ENCODE measurements at places on chromosomes 3 and 15.

- DNase-seq, result no peak
Measured at GRCh38 chr3:10389339-10389738, 68.4 kb upstream of the SEC13 start.

DNA sequence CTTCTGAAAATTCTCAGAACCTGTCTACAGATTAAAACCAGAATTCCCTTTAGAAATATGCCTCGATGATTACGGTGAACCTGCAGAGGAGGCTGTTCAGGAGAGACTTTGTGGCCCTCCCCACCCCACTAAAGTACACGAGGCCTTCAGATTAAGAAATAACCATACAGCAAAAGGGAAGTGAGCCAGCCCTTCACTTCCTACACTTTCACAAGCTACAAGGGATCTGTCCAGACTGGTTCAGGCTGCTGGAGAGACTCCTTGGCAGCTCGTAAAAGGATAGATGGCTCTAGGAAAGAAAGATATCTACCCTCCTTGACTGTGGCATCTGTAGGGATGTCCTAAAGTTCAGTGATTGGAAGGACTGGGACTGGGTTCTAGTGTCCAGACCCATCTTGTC is 102.6 kb downstream of the ALDH1A2 start:
- no peak for DNase-seq

GRCh38 chr3:132911741-132912415 is 126.3 kb upstream of the TMEM108 start:
- no peak for DNase-seq

DNA sequence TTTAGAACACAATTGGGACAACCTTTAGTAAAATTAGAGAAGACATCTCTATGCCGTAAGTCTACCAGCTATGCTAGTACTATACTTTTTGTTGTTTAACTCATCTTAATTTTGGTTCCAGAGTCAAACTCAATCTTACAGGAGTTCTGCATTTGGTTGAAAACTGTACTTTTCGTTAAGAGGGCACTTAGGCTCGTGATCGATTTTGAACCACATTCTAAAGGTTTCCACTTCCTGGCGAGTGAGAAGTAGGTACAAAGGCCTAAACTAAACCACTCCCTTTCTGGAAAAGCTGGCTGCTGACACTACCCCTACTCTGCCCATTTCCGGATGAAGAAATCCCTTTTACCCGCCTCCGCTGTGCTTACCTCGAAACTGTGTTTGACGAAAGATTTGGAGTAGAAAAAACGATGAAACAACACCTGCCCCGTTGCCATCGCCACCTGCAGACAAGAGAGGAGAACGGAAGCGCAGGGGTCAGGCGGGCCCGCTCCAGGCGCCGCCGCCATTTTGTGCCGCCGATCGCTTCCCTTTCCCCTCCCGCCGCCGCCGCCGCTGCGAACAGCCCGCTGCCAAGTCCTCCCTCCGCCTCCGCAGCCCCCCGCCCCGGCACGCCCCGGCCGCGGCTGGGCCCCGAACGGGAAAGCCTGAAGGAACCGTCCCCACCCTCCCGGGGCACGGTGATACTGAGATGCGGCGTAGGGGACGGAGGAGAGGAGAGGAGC is 748 bp downstream of the CCNL1 start:
- peak; percentile 77 for DNase-seq

DNA sequence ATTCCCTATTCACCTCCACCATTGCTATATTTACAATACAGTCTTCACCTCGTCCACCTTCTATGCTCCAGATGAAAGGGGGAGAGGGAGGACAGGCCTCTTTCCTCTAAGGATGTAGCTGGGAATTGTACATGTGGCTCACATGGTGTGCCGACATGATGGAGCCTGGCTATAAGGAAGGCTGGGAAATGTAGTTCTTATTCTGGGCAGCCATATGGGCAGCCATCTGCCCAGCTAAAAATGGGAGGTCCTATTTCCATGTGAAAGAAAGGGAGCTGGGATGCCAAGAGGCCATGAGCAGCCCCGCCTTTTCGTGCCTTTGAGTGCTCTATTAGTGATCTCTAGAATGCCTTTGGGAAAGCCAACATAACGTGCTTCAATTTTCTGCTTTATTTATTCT is 27.1 kb upstream of the MGLL start:
- DNase-seq, result no peak

- DNase-seq, result peak; percentile 17
Measured at GRCh38 chr3:130539005-130539404, 22.0 kb downstream of the COL6A6 start.

DNA sequence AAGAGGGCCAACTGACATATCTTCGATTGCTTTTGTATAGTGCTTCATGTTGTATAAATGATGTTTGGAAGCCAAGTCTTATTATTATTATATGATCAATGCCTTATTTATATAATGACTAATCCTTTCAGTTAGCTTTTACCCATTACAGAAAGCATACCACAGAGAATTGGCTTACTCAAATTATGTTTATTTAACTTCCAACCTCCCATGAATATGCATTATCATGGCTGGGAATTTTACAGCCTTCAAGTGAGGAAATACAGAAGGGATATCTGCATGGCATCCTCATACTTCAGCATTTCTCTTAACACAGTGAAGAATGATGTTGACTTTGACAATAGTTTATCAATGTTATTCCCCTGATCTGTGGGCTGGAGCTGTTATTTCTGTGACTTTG is 225.9 kb upstream of the GAP43 start:
- no peak for DNase-seq

GRCh38 chr3:2765002-2765579 is 345.1 kb downstream of the IL5RA start:
- no peak for DNase-seq

GRCh38 chr3:73653877-73654276 is 29.1 kb upstream of the PDZRN3 start:
- DNase-seq, result no peak

DNA sequence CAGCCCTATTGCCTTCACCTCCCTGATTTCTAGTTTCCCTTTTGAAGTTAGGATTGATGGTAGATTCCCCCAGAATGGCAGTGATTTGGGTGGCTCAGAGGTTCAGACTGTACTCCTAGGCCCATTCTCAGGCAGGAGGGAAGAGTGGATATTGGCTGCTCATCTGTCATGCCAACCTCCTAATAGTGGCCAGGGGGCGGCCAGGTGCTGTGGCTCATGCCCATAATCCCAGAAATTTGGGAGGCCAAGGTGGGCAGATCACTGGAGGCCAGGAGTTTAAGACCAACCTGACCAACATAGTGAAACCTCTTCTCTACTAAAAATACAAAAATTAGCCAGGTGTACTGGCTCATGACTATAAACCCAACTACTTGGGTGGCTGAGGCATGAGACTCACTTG is 11.3 kb downstream of the RRP9 start:
- no peak for DNase-seq

- DNase-seq, result no peak
Measured at GRCh38 chr15:96494505-96494904, 164.0 kb downstream of the NR2F2 start.

GRCh38 chr15:52204657-52205056 is 13.5 kb upstream of the GNB5 start:
- no peak for DNase-seq

DNA sequence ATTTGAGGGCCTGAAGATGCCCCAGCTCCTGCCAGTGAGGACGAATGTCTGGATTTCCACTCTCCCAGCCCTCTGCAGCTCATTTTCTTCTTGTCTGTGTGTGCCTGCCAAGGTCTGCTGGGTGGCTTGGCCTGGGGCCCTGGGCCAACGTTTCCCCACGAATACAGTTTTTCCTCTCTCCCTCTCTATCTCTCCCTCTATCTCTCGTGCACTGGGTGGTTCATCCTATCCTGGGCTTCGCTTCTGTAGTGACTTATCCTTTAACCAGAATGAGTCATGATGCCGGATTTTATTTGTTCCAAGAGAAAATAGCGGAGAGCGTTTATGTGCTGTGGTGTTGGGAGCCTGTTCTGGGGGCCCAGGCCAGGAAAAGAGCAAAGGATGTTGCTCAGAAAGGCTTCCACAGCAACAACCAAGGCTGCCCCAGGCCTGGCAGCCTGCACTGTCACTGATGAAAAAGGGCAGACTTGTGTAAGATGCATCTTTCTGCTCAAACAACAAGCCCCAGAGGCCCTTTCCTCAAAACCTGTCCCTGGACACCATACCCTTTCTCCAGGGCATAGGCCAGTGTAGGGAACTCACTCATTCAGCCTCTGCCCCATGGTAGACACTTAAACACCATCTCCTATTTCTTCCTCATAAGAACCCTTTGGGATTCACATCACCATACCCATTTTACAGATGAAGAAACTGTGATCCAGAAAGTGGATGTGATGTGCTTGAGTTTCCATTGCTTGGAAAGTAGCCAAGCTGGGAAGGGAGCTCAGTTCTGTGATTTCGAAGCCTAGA is 47.3 kb downstream of the ITGA11 start:
- DNase-seq, result no peak

DNA sequence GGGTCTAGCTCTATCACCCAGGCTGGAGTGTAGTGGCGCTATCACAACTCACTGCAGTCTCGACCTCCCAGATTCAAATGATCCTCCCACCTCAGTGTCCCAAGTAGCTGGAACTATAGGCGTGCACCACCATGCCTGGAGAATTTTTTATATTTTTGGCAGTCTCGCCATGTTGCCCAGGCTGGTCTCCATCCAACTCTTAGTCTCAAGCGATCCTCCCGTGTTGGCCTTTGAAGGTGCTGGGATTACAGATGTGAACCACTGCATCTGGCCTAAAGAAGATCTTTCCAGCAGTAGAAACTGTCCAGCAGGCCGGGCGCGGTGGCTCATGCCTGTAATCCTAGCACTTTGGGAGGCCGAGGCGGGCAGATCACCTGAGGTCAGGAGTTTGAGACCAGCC is 55.2 kb upstream of the NR2C2 start:
- no peak for DNase-seq

- peak; percentile 81 for DNase-seq
Measured at GRCh38 chr3:119294696-119295671, 801 bp downstream of the ARHGAP31 start.

DNA sequence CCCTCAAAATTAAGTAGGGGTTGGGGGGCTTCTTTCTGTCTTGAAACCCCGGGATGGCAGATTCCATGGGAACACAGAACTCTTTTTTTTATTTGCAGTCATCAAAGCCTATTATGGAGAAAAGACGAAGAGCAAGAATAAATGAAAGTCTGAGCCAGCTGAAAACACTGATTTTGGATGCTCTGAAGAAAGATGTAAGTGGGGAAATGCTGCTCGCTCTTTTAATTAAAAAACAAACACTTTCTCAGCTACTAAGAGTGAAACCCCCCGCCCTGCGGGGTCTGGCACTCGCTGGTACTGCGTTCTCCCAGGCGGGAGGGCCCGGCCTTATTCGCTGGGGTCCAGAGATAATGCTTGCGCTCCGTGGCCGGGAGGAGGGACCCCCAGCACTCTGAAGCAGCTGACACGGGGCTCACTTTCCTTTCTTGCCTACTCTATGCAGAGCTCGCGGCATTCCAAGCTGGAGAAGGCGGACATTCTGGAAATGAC is 615 bp downstream of the HES1 start:
- no peak for DNase-seq

DNA sequence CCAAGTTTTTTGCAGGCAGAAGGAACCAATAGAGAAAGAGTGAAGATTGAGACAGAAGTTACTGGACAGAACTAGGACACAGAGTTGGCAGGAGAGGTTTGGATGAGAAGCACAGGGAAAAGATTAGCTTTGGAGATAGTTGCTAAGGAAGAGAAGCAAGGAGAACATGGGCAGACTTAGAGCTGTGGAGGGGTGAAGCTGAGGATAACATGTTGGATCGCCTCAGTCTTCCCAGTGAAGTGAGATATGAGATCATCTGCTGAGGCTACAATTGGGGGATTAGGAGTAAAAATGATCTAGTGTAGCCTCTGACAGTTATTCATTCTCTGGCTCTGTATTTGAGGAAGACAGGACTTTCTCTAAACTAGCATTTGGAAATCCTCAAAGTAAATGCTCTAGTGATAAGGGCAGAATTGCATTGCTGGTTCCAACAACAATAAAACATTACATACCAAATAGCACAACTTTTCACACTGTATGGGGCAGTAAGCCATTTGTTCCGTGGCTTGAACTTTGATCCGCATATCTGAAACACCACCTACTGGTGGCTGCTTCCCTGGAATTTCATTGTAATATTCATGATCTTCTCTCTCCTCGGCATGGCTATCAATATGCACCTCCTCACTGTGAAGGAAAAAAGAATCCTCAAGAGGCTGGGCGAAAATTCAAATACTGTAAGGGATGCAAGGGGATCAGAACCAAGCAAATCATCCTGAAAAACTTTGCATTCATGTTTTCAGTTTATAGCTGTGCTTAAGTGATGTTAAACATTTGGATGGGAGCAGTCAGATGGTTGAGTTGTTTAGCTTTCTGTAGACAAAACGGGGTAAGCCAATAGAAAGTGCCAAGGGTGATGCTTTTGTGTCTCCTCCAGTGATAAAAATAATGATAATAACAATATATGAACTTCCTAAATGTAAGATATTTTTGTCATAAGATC is 22.2 kb upstream of the EID1 start:
- DNase-seq, result no peak

DNA sequence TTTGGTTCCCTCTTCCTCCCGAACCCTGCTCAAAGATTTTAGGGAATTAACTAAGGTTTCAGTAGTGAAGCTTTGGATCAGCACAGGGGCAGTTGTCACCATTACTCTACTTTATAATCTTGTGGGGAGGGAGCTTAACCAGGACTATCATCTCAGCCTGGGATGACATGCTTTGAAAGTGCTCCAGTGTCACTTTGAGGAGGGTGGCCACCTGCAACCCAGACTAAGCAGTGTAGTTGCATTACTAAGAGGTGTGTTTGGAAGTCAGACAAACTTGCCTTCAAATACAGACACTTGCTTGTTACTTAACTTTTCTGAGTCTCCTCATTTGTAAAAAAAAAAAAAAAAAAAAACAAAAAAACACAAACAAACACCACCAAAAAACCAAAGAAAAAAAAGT is 340.3 kb upstream of the TBL1XR1 start:
- DNase-seq, result no peak

DNA sequence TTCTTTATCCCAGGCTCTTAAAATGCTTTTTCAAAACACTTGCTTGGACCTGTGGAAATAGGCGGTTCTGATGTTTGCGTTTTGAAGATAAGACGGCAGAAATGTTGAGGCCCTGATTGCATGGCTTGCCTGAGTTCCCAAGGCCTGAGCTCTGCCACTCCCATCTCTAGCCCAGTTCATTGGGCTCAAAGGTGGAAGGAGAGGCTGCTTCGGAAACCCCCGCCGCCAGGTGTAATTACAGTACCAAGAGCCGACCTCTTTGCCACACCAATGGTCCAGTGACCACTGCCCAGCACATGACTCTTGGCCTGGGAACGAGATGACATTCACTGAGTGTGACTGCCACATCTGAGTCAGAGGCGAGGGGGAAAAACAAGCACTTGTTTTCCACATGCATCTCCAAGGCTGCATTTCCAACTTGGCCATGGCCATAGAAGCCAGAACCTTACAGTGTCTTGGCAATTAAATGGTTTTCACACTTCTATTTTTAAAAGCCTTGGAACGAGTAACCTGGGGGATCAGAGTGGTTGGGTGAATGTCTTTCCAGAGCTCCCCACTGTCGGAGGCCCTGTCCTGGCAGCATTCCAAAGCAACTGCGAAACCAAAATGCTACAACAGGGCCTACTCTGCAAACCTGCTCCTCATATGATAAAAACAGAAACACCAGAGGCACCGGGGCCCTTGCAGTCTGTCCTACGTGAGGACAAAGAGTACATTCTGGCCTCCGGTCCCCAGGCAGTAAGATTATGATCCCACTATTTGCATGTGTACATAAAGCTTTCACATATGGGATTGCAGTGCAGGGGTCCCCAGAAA is 63.8 kb upstream of the CGNL1 start:
- no peak for DNase-seq
